Tibial nerve (tissue), 4 donors: ENCODE measurements at places on chromosomes 11 and 22. TPM values are rescaled to one million over a fixed set of nuclear protein-coding genes. Genes with fewer than 3 reads are reported as not detected.

TP53AIP1 gene
- total RNA-seq: not detected

DNA sequence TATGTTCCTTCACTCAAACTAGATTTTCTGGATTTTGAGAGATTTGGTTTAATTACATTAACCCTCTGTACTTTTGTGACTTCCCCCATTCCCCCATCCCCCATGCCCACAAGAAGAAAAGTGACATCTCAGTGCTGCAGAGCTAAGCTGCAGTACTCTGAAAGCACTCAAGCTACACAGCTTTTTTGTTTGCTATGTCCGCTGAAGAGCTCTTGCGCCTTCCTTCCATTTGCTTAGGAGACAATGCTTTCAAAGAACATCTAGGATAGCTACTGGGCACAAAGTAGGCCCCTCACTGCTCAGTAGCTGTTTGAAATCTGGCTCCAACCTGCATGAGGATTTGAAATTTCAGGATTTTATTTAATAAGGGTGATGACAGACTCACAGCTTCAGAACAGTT, 69.7 kb downstream of the SLC17A6 start:
- H3K4me1 ChIP-seq: no peaks in the 10 kb centered on the region
- H3K36me3 ChIP-seq: no peaks in the 10 kb centered on the region
- no peak overlapping the region for H3K27ac ChIP-seq

DNA sequence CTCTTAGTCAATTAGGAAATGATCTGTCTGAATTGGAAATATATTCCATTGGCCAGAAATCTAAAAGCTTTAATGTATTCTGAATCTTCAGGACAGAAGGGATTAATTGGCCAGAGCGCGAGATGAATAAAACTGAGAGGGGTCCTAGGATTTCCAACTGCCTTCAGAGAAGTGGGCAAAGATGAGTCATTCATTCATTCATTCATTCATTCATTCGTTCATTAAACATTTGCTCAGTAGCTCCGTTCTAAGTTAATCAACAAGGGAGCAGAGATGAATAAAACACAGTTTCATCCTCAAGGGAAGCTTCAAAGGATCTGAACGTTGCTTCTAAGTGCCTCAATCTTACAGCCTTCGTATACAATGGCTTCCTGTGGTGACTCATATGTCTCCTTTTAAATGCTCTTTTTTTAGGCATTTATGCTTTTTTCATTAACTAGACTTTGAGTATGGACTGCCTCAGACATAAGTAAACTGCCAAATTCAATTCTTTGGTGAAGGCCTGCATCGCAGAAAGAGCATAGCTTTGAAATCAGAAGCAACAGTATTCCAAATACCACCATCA, 537.4 kb upstream of the CCDC90B start:
- no peaks in the 10 kb centered on the region for H3K4me1 ChIP-seq

- no peak for DNase-seq
- peaks cover 5% of the 10 kb centered on the region for H3K36me3 ChIP-seq
- no peak overlapping the region for H3K4me3 ChIP-seq
- no peaks in the 10 kb centered on the region for H3K27me3 ChIP-seq
- H3K4me1 ChIP-seq: no peaks in the 10 kb centered on the region
These were observed 61.3 kb upstream of the CLNS1A start for GRCh38 chr11:77698896-77699295.

GRCh38 chr22:44173154-44173553, 7.6 kb upstream of the PARVG start:
- DNase-seq: no peak
- H3K4me3 ChIP-seq: no peak overlapping the region
- peaks cover 7% of the 10 kb centered on the region for H3K36me3 ChIP-seq
- H3K4me1 ChIP-seq: no peaks in the 10 kb centered on the region

DNA sequence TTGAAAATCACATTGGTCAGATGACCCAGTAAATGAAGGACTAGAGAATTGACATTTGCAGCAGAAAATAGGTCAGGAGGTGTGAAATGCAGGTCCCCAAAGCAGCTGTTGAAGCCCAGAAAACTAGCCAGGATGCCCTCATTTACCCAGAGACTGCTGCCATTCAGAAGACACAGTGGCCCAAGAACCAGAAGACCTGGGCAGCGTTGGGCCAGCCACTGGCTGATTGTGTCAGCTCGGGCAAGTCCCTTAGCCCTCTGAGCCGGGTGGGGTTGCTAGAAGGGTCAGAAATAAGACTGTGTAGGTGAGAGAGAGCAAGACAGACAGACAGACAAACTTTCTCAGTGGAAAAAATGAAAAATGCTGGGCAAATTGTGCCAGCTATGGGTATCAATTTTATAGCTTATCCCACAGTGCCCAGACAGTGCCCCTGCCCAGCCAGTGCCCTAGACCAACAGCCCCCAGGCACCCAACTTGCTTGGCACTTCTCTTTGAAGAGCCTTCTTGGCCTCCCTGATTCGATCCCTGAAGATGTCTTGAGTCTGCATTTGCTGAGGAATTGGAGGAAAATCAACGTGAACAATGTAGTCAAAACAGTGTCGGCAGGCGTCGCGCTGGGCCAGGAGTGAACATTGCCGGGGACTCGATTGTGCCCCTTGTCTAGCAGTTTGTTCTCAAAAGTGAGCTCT, 198.3 kb downstream of the MN1 start:
- no peak for DNase-seq
- H3K36me3 ChIP-seq: no peaks in the 10 kb centered on the region
- no peaks in the 10 kb centered on the region for H3K27me3 ChIP-seq
- no peaks in the 10 kb centered on the region for H3K4me1 ChIP-seq
- H3K27ac ChIP-seq: peak overlapping the region; percentile 17

GRCh38 chr11:10441652-10442503, 13.2 kb upstream of the AMPD3 start:
- H3K4me3 ChIP-seq: no peak overlapping the region
- no peaks in the 10 kb centered on the region for H3K27me3 ChIP-seq
- no peaks in the 10 kb centered on the region for H3K4me1 ChIP-seq
- DNase-seq: no peak

USH1C gene
- not detected for total RNA-seq

DNA sequence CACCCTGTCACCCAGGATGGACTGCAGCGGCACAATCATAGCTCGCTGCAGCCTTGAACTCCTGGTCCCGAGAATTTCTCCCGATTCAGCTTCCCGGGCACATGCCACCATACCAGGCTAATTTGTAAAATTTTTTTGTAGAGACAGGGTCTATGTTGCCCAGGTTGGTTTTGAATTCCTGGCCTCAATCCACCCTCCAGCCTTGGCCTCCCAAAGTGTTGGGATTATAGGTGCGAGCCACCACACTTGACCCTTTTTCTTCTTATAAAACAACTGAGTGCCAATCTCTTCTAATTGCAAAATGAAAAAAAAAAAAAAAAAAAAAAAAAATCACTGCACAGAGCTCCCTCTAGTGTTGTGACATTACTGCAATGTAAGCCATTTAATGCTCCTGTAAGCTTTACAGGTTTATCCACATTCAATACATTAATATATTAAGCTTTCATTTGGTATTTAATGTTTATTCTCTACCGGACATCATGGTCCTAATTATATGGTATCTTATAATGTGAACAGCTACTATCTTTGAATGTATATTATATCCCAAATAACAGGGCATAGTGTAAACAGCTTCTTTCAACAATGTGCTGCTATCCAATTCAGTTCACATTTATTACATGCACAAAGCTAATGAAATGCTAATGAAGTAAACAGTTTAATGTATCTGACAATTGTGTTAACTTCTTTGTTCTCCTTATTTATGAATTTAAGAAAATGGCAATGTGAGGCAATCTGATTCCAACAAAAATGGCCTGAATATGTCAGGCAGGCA, 44.6 kb downstream of the COPB1 start:
- DNase-seq: no peak
- no peaks in the 10 kb centered on the region for H3K4me1 ChIP-seq
- H3K36me3 ChIP-seq: peaks cover 16% of the 10 kb centered on the region
- no peak overlapping the region for H3K4me3 ChIP-seq
- H3K27me3 ChIP-seq: no peaks in the 10 kb centered on the region
- no peak overlapping the region for H3K27ac ChIP-seq

MRGPRF gene
- total RNA-seq: 51.3 TPM

GRCh38 chr22:25701056-25701780, 40.8 kb upstream of the MYO18B start:
- peaks cover 9% of the 10 kb centered on the region for H3K4me1 ChIP-seq
- peak; percentile 9 for DNase-seq
- no peak overlapping the region for H3K4me3 ChIP-seq
- no peak overlapping the region for H3K27ac ChIP-seq
- H3K27me3 ChIP-seq: no peaks in the 10 kb centered on the region

- H3K36me3 ChIP-seq: no peaks in the 10 kb centered on the region
- H3K4me1 ChIP-seq: no peaks in the 10 kb centered on the region
- DNase-seq: no peak
- no peaks in the 10 kb centered on the region for H3K27me3 ChIP-seq
These were observed 313.9 kb downstream of the ST3GAL4 start for GRCh38 chr11:126669416-126669815.

GRCh38 chr11:35147235-35147634, 8.3 kb downstream of the CD44 start:
- H3K4me3 ChIP-seq: no peak overlapping the region
- peak overlapping the region; percentile 7 for H3K27ac ChIP-seq
- H3K27me3 ChIP-seq: no peaks in the 10 kb centered on the region

LSP1 gene
- total RNA-seq: 69.0 TPM

GRCh38 chr22:32590556-32590955, 115.9 kb downstream of the FBXO7 start:
- H3K4me1 ChIP-seq: peaks cover 18% of the 10 kb centered on the region
- no peak for DNase-seq
- no peak overlapping the region for H3K27ac ChIP-seq
- H3K4me3 ChIP-seq: no peak overlapping the region

DNA sequence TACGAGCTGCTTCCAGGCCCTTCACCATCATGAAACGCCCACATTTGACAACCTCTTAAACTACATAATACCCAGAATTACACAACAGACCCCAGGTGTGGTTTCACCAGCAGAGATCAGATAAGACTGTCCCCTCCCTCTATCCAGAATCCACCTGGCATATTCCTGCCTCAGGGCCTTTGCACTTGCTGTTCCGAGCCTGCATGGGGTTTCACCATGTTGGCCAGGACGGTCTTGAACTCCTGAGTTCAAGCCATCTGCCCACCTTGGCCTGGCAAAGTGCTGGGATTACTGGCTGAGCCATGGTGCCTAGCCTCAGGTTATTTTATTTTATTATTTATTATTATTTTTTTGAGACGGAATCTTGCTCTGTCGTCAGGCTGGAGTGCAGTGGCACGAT, 73.4 kb downstream of the FBXO7 start:
- H3K4me1 ChIP-seq: no peaks in the 10 kb centered on the region
- H3K27ac ChIP-seq: no peak overlapping the region
- no peaks in the 10 kb centered on the region for H3K36me3 ChIP-seq

CREBZF gene
- 81.3 TPM for total RNA-seq

- H3K36me3 ChIP-seq: no peaks in the 10 kb centered on the region
- H3K4me1 ChIP-seq: peaks cover 10% of the 10 kb centered on the region
- peaks cover 58% of the 10 kb centered on the region for H3K27me3 ChIP-seq
- H3K27ac ChIP-seq: no peak within 1 kb of the TSS
These were observed at the start of gene ADM2 for GRCh38 chr22:50481440-50482106. ADM2 (plus strand) TSS chr22:50481543; CDS start chr22:50481848, 305 bp downstream.

DNA sequence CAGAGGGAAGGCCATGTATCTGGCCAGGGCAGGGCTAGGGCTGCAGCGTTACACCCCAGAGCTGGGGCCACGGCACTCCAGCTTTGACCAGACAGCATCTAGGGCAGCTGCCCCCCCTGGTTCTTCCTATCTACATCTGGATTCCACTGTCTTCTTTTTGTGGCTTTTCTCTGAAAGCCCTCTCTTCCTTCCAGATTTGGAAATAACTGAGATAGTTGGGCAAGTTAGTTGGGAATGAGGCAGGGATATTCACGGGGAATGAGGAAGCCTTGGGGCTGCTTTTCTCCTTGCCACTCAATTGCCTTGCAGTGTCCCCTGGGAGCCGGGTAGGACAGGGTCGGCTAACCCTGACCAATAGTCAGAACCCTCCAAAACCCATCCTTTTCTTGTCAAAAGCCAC, 26.8 kb downstream of the CLMP start:
- H3K4me3 ChIP-seq: no peak overlapping the region
- H3K27ac ChIP-seq: no peak overlapping the region
- no peaks in the 10 kb centered on the region for H3K4me1 ChIP-seq
- H3K36me3 ChIP-seq: no peaks in the 10 kb centered on the region
- H3K27me3 ChIP-seq: no peaks in the 10 kb centered on the region

DNA sequence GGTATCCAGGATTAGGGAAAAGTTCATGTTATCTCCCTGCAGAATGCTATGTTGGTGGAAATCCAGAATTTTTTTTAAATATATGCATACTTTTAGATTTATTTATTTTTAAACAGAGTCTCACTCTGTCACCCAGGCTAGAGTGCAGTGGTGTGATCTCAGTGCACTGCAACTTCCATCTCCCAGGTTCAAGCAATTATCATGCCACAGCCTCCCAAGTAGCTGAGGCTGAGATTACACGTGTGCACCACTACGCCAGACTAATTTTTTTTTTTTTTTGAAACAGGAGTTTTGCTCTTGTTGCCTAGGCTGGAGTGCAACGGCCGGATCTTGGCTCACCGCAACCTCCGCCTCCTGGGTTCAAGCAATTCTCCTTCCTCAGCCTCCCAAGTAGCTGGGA, 2.6 kb downstream of the PACSIN2 start:
- H3K4me1 ChIP-seq: peaks cover 42% of the 10 kb centered on the region
- no peak overlapping the region for H3K27ac ChIP-seq
- H3K36me3 ChIP-seq: no peaks in the 10 kb centered on the region

TEX12 gene
- total RNA-seq: not detected

GRCh38 chr11:78573681-78574080, 983 bp downstream of the NARS2 start:
- H3K27ac ChIP-seq: peak overlapping the region; percentile 92
- peaks cover 25% of the 10 kb centered on the region for H3K4me1 ChIP-seq
- peak overlapping the region; percentile 75 for H3K4me3 ChIP-seq
- H3K36me3 ChIP-seq: no peaks in the 10 kb centered on the region

OR4P4 gene
- not detected for total RNA-seq

- H3K4me3 ChIP-seq: no peak overlapping the region
- no peaks in the 10 kb centered on the region for H3K36me3 ChIP-seq
- no peak overlapping the region for H3K27ac ChIP-seq
- H3K27me3 ChIP-seq: no peaks in the 10 kb centered on the region
- DNase-seq: no peak
These were observed 722.2 kb upstream of the TENM4 start for GRCh38 chr11:80163011-80163410.

DNA sequence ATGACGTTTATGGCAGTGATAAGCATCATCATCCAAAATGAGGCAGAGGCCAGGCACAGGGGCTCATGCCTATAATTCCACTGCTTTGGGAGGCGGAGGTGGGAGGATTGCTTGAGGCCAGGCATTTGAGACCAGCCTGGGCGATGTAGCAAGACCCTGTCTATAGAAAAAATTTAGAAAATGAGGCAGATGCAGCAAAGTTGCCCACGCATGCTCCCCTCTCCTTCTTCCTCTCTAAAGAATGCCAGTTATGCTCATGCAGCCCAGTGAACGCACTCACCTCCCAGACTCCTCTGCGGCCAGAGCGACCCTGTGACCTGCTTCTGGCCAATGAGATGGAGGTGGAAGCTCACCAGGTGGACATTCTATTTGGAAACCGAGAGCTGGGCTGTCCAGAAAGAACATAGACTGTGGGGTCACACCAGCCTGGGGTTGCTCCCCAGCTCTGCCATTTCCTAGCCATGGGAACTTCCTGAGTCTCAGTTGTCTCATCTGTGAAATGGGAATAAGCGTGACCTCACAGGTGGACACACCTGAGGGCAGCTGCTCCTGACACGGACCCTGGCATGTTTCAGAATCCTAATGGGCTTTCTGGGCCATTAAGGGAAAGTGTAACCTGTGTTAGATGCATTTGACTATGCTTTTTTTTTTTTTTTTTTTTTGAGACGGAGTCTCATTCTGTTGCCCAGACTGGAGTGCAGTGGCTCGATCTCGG, 44.9 kb downstream of the MCM5 start:
- H3K27me3 ChIP-seq: no peaks in the 10 kb centered on the region
- DNase-seq: no peak
- H3K4me3 ChIP-seq: no peak overlapping the region
- H3K4me1 ChIP-seq: no peaks in the 10 kb centered on the region
- no peaks in the 10 kb centered on the region for H3K36me3 ChIP-seq

FOLR2 gene
- total RNA-seq: 60.9 TPM
